ENCODE measurements at places on chromosomes 2 and 18. TPM values are rescaled to one million over a fixed set of nuclear protein-coding genes. Genes with fewer than 3 reads are reported as not detected.

GRCh38 chr2:203583701-203584100 is 48.6 kb upstream of the RAPH1 start:
- DNase-seq: no peak

C2orf74 gene
- total RNA-seq: 14.2 TPM

DNA sequence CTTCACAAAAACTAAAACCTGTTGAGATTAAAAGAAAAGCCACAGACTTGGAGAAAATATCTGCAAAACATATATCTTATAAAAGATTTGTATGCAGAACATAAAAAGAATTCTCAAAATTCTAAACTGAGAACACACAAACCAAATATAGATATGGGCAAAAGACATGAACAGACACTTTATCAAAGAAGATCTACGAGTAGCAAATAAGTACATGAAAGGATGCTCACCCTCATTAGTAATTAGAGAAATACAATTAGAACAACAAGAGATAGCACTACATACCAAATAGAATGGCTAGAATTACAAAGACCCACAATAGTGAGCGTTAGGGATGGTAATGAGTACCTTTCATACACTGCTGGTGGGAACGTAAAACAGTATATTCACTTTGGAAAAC is 63.9 kb upstream of the ZNF397 start:
- DNase-seq: no peak

DNA sequence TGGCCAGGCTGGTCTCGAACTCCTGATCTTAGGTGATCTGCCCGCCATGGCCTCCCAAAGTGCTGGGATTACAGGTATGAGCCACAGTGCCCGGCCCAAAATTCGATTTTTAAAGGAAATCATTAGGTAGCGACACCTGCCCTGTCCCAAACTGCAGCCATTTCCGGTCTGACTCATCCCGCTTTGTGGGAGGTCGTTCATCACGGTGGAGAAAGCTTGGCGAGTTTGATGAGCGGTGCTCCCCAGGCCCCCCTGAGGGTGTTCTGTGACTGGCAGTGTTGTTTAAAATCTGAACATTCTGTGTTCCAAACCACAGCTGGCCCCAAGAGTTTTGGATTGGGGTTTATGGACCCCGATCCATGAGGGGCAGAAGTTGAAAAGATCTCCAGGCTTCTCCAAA is 53.0 kb upstream of the GLI2 start:
- DNase-seq: no peak

GRCh38 chr2:196434217-196434616 is 205.3 kb upstream of the CCDC150 start:
- no peak for DNase-seq

FRZB gene
- 2.4 TPM for total RNA-seq

DSG3 gene
- total RNA-seq: not detected

DNA sequence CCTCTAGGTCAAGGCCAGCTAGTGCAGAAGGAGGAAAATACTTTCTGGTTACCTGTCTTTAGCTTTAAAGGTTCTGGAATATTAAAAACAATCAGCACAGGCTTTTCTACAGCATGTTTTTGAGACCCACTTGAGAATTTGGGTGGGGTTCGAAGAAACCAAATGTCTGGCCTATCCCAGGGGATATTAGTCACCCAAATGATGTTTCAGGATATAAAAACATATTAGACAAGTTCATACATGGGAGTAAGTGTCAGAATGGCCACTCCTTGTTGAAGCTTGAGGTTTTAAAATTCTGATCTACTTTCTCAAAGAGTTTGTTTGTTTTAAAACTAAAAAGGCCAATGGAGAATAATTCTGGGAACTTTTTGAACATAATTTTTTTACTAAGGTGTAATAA is 158.6 kb upstream of the DLX2 start:
- DNase-seq: no peak

CRYBA2 gene
- total RNA-seq: not detected

LYG1 gene
- 0.44 TPM for total RNA-seq

CDH19 gene
- 0.41 TPM for total RNA-seq

GRCh38 chr2:16728351-16729136 is 62.9 kb upstream of the CYRIA start:
- no peak for DNase-seq

Data from psoas muscle (tissue), 8 donors.